ENCODE measurements at places on chromosomes 7 and 10.

DNA sequence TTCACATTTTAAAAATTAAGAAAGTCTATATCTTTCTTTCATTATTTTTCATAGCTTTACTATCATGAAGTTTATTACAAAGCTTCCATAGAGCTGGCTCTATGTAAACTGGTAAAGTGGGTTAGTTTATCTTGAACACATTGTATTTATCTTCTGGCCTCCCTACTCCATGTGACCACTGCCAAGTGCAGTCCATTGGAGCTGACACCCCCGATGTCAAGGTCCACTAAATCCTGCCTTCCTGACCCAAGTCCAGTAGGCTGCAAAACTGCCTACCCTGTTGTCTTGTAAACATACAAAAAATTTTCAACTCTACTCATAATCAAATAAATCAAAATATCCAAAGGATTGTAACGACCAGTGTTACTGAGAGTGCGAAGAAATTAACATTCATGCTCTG lies 10.2 kb downstream of the DNAJC12 start:
- DNase-seq, result no peak

DNA sequence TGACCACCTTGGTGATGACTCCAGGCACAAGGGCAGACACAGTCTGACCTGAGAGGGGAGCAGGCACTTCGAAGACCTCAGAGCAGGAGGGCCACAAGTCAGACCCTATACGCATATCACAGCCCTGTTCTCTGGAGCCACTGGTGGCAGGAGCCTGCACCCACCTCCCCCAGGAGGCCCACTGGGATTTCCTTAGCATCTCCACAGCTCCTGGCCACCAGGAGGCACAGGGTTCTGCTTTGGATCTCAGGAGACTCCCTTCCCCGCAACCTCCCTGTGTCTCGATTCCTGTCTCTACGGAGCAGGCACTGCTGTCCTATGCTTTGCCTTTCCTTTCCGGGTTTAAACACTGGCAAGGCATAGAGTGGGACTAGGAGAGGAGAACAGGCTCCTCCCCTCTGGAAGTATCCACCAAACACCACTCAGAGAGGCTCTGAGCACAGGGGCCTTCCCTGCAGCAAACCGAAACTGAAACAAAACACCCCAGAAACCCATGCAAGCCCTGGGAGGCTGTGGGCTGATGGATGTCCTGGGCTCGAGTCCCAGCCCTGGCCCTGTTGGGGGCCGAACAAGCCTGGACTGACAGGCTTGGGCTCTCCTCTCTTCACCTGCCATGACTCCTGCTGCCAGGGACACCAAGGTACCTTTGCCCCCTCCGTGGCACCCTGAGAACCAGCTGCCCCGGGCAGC lies 166.3 kb downstream of the NEURL1 start:
- DNase-seq, result peak; percentile 66

DNA sequence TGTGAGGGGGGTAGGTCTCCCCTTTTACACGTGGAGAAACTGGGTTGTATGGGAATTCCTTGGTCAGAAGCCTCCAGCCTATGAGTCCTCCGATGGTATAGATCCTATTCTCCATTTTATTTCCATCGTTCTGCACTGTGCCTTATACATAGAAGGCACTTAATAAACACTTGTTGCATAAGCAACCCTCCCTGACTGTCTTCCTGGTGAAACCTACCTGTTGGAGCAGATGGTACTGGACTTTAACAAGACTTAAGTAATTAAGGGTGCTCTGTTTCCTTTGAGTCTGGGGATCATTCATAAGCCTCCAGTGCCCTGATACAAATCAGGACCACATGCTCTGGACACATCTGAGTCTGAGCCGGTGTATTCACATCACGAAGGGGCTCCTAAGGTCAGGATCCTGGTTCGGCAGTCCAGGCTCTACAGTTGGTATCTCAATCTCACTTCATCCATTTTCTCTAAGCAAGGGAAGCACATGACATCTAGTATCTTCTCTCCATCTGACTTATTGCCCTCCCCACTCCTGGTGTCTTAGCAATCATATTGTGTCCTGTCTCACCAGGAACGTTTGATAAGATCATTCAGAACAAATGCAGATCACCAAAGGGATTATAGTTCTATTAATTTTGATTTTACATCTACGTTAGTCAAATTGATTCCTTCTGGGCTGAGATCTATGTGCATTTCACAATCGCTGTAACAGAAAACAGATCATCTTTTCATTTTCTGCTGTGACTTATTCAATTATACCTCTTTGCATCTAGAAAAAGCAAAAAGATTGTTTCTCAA lies 22.8 kb upstream of the EZH2 start:
- peak; percentile 46 for DNase-seq

GRCh38 chr10:114821915-114822443 lies 399 bp downstream of the FHIP2A start:
- DNase-seq, result peak; percentile 61

GRCh38 chr10:69057261-69057950 lies 30.5 kb upstream of the SRGN start:
- no peak for DNase-seq

DNA sequence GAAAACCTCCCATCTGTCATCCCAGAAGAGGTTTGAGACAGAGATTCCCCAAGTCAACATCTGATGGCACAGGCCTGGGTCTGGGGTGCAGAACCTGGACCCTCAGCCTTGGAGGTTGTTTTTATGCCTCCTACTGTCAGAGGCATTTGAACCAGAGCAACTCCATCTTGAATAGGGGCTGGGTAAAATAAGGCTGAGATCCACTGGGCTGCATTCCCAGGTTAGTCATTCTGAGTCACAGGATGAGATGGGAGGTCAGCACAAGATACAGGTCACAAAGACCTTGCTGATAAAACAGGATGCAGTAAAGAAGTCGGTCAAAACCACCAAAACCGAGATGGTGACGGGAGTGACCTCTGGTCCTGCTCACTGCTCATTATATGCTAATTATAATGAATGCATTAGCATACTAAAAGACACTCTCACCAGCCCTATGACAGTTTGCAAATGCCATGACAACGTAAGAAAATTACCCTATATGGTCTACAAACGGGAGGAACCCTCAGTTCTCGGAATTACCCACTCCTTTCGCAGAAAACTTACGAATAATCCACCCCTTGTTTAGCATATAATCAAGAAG lies 92.0 kb downstream of the ITGA8 start:
- DNase-seq, result no peak

DNA sequence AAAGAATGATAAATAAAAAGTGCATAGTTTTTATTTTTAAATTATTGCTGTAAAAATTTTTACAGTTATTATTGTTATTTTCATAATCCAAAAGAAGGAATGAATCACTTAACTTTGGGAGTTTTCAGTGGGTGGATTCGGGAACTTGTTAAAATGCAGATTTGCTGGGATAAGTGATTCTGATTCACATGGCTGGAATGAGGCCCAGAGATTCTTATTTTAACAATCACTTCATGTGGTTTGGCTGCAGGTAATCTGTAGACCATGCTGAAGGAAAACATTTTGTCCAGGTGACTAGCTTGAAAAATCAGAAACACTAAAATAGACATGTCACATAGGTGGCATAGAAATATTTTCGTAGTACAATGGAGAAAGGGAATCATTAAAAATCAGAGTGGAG lies 13.9 kb downstream of the CROT start:
- DNase-seq, result no peak

DNA sequence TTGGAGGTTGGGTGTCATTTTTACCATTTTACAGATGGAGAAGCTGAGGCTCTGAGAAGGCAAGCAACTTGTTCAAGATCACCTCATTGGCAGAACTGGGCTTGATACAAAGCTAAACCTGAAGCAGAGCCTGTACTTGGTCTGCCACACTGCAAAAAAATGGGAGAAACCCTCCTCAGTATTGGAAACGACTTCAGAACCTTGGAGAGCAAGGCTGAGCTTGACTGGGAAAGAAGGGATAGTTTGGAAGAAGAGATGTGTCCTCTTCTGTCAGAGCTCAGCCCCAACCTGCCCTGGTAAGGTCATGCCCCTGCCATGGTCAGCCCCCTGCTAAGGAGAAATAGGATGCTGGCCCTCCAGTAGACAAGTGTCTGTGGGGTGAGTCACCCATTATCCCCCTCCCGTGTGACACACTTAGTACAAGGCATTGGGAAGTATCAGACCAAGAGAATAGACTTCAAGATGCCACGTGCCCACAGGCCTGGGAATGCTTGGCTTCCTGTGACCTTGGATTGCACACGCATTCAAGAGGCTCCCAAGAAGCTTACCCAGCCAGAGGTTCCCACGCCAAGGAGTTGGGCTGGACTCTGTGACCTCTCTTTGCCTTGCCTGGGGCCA lies 56.2 kb upstream of the SMNDC1 start:
- no peak for DNase-seq

DNA sequence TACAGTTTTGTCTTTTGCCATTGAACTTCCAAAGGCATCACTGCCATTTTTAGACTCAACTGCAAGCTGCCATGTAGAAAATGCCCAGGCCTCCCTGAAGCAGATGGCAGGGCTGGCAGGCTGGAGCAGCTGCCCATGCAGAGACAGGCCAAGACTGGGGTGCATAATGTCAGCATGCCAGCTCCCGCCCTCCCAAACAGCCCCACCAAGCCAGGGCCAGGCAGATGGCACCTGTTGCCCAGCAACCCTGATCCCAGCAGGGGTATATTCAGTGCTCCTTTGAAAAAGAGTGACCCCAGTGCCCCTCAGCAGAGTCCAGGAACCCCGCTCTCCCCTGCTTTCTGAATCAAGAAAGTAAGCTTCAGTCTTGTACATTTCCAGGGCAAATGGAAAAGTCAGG lies 32.6 kb downstream of the VSTM4 start:
- DNase-seq, result peak; percentile 86

DNA sequence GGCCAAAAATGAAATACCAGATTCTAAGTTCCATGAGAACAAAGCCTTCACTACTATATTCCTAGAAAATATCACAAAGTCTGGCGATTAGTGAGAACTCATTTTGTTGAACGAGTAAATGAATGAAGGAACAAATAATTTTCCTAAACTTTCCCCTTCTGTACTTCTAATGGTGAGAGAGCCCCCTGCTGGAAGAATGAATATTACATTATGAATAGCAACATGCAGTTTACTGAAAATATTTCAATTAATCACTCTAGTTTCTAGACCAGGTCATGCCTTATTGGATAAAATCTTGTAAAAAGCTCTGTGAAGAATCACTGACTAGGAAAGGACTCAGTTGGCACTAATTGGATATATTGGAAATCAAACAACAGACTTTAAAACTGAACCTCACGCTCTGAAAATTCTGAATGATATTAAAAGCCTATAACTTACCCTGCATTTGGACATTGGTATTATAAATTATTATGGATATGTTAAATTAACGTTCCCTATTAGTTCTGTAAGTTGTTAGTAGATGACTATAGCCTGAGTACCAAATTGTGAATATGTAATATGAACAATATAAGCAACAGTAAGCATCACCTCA lies 32.4 kb upstream of the MTPN start:
- peak; percentile 70 for DNase-seq

- peak; percentile 40 for DNase-seq
Observed at GRCh38 chr10:21978191-21978862, 25.2 kb downstream of the DNAJC1 start.

DNA sequence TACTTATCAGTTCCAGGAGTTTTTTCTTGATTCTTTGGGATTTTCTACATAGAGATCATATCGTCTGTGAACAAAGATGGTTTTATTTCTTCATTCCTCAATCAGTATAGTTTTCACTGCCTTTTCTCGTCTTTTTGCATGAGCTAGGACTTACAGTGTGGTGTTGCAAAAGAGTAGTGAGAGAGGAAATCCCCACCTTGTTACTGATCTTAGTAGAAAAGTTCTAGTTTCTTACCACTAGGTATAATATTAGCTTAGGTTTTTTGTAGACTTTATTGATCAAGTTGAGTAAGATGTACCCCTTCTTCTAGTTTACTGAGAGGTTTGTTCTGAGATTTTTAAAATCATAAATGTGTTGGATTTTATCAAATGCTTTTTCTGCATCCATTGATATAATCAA lies 123.3 kb downstream of the TMEM26 start:
- no peak for DNase-seq

- no peak for DNase-seq
Observed at GRCh38 chr10:1278306-1278705, 222.1 kb downstream of the WDR37 start.

GRCh38 chr7:157476201-157476600 lies 139.4 kb downstream of the DNAJB6 start:
- DNase-seq, result no peak

GRCh38 chr10:25627606-25628005 lies 306.4 kb upstream of the MYO3A start:
- no peak for DNase-seq

DNA sequence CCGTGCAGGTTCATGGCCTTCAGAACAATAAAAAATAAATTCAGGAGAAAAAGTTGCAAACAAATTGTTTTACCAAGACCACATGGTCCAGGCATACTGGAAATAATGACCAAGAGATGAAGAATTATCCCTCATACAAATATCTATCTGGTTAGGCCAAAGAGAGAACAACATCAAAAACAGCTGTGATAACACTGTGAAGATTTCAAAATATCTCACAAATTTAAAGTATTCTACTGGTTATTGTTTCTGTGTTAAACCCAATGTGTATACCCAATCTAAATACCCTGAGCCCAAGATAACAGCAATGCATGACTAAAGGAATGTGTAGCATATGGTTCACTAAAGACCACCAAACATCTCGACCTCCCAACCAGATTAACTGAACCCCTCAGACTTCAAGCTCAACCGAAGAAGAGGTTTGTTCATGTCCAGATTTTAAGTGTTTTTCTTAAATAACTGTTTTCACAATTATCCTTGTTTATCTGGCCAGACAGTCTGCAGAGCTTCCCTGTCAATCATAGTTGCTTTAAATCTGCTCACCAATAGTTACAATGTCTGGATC lies 10.9 kb downstream of the OR9A2 start:
- no peak for DNase-seq

DNA sequence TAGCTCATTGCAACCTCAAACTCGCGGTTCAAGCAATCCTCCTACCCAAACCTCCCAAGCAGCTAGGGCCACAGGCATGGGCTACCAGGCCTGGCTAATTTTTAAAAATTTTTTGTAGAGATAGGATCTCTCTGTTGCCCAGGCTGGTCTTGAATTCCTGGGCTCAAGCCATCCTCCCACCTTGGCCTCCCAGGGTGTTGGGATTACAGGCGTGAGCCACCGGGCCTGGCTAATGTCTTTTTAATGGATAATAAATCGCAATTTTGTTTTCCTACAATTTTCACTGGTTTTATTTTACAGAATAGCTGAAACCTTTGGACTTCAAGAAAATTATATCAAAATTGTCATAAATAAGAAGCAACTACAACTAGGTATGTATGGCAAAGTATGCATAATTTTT lies 10.9 kb downstream of the NUB1 start:
- DNase-seq, result no peak

GRCh38 chr7:140317999-140318398 lies 80.3 kb downstream of the SLC37A3 start:
- DNase-seq, result no peak

- DNase-seq, result no peak
Observed at GRCh38 chr10:9878383-9878782, 1139.3 kb upstream of the CELF2 start.

GRCh38 chr7:128954830-128955802 lies 17.4 kb downstream of the IRF5 start:
- peak; percentile 69 for DNase-seq

DNA sequence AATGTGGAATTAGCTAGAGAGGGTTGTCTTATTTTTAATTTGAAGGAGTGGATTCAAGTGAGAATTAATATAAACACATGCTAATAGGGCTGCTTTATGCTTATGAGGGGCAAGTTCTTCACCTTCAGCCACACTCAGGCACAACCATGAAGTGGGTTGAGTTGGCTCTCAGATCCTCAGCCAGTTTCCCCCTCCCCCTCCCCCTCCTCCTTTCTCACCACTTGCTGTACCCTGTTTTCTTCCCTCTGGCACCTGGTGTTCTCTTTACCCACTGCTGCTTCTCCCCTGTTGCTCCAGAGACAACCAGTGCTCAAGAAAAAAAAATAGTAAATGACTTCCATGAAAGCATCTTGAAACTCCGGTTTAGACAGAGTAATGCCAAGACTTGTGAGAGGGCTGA lies 1083.3 kb downstream of the CNTNAP2 start:
- DNase-seq, result peak; percentile 14
